Activated CD4-positive, alpha-beta memory T cell treated with anti-CD3 and anti-CD28 coated beads for 36 hours (primary cell): ENCODE measurements at places on chromosomes 2 and 18. TPM values are rescaled to one million over a fixed set of nuclear protein-coding genes. Genes with fewer than 3 reads are reported as not detected.

The LYG1 gene
- total RNA-seq = 0.29 TPM

- H3K27me3 ChIP-seq = no peaks in the 10 kb centered on the region
- H3K36me3 ChIP-seq = no peaks in the 10 kb centered on the region
- H3K4me3 ChIP-seq = peak overlapping the region; percentile 63
- no peak overlapping the region for H3K27ac ChIP-seq
These were observed 117.1 kb upstream of the STPG4 start for GRCh38 chr2:47272031-47272864.

- peaks cover 11% of the 10 kb centered on the region for H3K27me3 ChIP-seq
- DNase-seq = peak; percentile 1
- no peaks in the 10 kb centered on the region for H3K4me1 ChIP-seq
- no peak overlapping the region for H3K4me3 ChIP-seq
- peaks cover 14% of the 10 kb centered on the region for H3K36me3 ChIP-seq
These were observed 311.0 kb downstream of the NDUFA10 start for GRCh38 chr2:239714116-239714515.

- no peaks in the 10 kb centered on the region for H3K4me1 ChIP-seq
- H3K27ac ChIP-seq = no peak within 1 kb of the TSS
- H3K36me3 ChIP-seq = no peaks in the 10 kb centered on the region
These were observed at the start of gene CCDC195 for GRCh38 chr2:224716201-224716600. CCDC195 (minus strand) TSS chr2:224716365; CDS start chr2:224716365, 0 bp downstream.

The SLC19A3 gene
- total RNA-seq = not detected

- DNase-seq = no peak
- peaks cover 5% of the 10 kb centered on the region for H3K4me1 ChIP-seq
- H3K36me3 ChIP-seq = no peaks in the 10 kb centered on the region
- H3K4me3 ChIP-seq = no peak overlapping the region
- no peak overlapping the region for H3K27ac ChIP-seq
These were observed 222.4 kb downstream of the WDR7 start for GRCh38 chr18:56873441-56874140.

DNA sequence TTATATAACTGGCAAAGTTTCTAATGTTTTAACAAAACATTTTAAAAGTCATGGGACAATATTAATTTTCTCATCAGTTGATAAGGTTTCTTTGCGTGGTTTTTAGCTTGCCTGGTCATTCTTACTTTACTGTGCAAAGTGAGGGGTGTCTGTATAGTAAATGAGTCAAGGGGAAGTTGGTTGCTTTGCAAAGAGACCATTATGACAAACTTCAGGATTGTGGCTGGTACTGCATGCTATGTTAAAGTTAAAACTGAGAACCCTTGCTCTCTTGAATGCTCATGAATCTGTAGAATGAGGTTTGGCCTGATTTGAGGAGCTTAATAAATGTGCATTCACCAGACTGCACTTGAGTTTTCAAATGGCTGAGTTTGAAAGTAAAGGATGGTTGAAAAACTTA lies 47.0 kb downstream of the COL4A4 start:
- peaks cover 3% of the 10 kb centered on the region for H3K4me1 ChIP-seq
- DNase-seq = no peak
- no peaks in the 10 kb centered on the region for H3K36me3 ChIP-seq
- no peak overlapping the region for H3K4me3 ChIP-seq
- H3K27ac ChIP-seq = no peak overlapping the region

DNA sequence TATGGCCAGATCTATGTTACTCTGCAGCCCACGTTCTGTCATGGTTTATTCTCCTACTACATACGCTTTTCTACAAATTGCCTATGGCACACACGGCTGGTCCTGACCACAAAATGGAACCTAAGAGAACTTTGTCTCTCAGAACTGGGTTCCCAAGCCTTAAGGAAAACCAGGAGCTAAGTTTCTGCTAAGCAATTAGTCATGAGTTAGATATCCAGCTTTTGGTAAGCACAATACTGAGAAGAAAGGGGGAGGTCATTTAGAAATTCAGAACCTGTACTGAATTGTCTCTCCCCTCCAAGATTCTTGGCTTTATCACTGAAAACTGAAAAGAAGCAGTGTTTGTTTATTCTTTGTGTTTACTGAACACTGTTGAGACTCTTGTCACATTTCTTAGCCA lies 283.5 kb upstream of the TANK start:
- no peaks in the 10 kb centered on the region for H3K27me3 ChIP-seq
- H3K36me3 ChIP-seq = no peaks in the 10 kb centered on the region
- no peaks in the 10 kb centered on the region for H3K4me1 ChIP-seq

DNA sequence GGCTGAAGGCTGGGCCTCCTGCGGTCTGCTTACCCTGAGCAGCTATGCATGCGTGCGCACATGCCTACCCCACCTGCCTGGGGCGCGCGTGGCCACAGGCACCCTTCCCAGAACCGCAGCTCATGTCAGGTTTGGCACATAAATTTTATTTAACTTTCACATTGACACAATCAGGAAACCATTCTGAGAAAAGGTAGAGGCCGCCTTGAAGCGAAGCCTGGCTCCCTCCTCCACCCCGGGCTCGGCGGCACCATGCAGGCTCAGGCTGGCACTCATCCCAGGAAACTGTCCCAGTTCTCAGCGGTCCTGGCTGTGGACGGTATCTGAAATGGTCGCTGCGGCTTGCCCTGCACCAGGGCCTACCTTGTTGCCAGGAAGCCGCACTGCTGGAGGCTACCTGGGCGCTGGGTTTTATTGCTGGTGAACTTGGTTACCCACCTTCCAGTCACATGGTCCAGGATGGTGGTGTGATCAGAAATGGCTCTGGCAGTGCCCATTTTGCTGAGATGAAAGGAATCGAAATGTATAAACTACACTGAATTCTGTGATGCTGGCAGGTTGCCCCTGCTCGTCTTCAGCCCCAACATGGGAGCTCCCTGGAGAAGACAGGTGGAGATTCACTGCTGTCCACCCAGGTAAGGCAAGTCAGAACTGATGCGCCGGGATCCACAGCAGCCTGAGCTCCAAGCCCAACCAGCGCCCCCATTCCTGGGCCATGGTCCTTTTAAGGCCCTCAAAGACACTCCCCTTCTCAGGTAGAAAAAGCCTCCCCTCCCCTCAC lies 25.5 kb downstream of the CHST10 start:
- no peaks in the 10 kb centered on the region for H3K27me3 ChIP-seq
- no peak overlapping the region for H3K27ac ChIP-seq
- no peak for DNase-seq

DNA sequence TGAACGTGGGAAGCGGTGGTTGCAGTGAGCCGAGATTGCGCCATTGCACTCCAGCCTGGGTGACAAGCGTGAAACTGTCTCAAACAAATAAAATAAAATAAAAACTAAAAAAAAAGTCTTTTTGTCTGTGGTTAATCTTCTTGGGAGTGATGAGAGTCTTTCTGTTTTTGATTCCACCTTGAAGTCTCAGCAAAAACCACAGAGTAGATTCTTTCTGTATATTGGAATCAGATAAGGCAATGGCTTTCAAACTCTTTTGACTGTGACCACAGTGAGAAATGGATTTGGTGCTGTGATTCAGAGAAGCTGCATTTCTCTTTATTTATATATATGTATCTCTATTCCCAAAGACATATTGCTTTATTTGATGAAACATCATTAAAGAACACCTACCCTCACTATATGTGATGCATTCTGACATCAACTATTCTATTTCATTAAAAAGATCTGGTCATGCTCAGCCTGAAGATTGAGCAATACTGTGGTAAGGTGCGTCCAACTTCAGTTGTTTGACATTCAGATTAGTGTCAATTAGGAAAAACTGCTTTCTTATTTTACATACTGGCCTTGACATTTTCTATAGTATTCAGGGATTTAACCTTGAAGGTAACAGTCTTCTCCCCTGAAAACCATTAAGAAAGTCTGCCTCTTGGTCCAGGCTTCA lies 15.6 kb downstream of the HRH4 start:
- H3K36me3 ChIP-seq = no peaks in the 10 kb centered on the region
- no peak overlapping the region for H3K4me3 ChIP-seq
- H3K27ac ChIP-seq = no peak overlapping the region
- DNase-seq = no peak
- peaks cover 6% of the 10 kb centered on the region for H3K27me3 ChIP-seq

The ZBTB7C gene
- not detected for total RNA-seq

- H3K4me3 ChIP-seq = no peak overlapping the region
- no peaks in the 10 kb centered on the region for H3K36me3 ChIP-seq
- no peak for DNase-seq
These were observed 450.2 kb downstream of the PLCL1 start for GRCh38 chr2:198254536-198255090.

DNA sequence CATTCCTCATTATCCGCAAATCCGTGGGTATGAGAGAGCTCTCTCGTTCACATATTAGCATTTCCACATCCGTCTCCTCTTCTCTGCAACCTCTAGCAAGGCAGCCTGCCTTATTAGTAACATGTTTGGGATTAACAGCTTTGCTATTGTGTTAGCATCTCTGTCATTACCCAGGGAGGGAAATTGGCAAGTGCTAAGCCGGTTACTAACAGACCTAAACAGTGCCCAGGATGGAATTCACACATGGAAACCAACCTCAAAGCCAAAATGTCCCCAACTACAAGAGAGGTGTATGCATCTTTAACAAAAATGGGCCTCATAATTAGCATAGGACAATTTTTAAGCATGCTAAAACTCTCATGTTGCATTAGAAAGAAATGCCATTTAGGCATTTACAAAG lies 309.0 kb upstream of the MEIS1 start:
- no peak overlapping the region for H3K4me3 ChIP-seq
- DNase-seq = no peak
- H3K36me3 ChIP-seq = no peaks in the 10 kb centered on the region
- H3K27me3 ChIP-seq = no peaks in the 10 kb centered on the region

- peaks cover 33% of the 10 kb centered on the region for H3K4me1 ChIP-seq
- H3K36me3 ChIP-seq = peaks cover 27% of the 10 kb centered on the region
- H3K4me3 ChIP-seq = peak overlapping the region; percentile 95
- H3K27ac ChIP-seq = no peak overlapping the region
- DNase-seq = no peak
These were observed 2.1 kb downstream of the C2orf49 start for GRCh38 chr2:105339414-105339813.

DNA sequence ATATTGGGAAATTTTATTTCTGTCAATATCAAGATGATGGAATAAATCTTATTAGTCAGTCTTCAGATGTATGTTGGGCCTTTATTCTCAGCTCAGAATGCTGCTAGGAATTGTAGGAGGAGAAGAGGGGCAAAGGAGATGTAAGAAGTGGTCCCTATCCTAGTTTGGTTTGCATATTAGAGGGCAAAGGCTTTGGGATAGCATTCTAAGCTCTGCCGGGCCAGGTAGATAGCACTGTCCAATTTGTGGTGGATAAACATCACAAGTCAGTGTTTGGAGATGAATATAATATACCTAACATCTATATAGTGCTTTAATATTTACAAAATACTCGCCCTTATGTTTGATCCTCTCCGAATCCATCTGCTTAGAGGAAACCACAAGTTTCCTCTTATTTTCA lies 149.2 kb downstream of the GULP1 start:
- no peak for DNase-seq
- no peaks in the 10 kb centered on the region for H3K4me1 ChIP-seq
- H3K36me3 ChIP-seq = no peaks in the 10 kb centered on the region
- H3K4me3 ChIP-seq = no peak overlapping the region

DNA sequence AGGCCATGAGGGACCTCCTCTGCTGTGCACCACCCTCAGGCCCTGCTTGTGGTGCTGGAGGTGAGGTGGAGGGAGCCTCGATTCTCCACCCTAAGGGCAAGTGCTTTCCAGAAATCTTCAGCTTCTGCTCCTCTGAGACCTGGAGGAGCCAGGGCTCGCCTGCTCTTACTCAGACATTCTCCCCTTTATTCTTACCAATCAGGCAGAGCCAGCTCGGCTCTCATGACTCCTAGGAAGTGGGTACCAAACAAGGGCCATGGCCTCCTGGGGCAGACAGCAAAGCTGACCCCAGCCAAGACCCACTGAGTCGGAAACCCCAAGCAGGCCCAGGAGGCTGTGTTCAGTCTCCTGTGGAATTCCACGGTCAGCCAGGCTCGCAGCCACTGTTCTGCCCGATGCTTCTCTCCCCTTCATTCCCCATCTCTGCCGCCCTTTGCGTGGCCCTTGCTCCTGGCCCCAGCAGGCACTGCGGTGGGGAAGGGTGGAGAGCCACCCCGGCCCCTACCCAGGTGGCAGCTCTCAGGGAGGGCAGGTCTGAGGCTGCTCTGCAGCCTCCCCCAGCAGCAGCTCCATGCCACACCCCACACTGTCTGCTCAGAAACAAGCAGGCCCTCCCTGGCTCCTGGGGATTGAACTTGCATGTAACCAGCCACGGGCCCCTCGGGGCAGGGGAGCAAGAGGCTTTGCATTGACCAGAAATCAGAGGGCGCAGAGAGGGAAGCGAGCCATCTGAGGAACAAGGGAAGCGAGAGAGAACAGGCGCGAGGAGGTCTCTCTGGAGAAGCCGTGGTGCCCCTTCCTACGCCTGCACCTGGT lies 24.0 kb downstream of the HS1BP3 start:
- no peaks in the 10 kb centered on the region for H3K4me1 ChIP-seq
- H3K27ac ChIP-seq = no peak overlapping the region
- H3K27me3 ChIP-seq = no peaks in the 10 kb centered on the region
- peaks cover 7% of the 10 kb centered on the region for H3K36me3 ChIP-seq
- no peak overlapping the region for H3K4me3 ChIP-seq

DNA sequence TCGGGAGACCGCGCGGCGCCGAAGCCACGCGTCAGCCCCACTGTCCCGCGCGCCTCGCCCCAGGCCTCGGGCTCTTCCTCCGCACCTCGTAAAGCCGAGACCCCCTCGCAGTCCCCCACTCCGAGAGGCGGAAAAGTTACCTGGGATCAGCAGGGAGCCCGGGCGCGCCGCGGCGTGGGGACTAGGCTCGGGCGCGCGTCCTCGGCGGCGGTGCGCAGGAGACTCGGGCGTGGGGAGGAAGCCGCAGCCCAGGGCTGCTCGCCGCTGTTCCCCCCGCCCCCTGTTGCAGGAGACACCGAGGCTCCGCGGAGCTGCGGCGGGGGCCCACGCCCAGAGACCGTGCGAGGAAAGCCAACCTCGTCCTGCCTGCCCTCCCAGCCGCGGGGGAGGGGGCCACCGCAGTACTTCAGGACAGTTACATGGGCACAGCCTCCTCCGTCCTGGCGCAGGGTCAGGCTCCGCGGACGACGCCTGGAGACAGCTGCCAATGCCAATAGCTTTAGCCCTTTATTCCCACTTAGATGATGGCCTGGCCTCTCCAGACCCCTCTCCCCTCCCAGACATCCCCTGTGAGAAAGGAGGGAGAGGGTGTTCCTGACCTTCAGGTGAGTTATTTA lies at the start of gene EPB41L3:
Gene EPB41L3 (minus strand): TSS at position 225 of the 617 bp plus-strand sequence. CDS start 54,814 bp downstream, outside the sequence.
- H3K36me3 ChIP-seq = no peaks in the 10 kb centered on the region
- peaks cover 2% of the 10 kb centered on the region for H3K4me1 ChIP-seq
- H3K27me3 ChIP-seq = peaks cover 42% of the 10 kb centered on the region
- H3K27ac ChIP-seq = no peak within 1 kb of the TSS

DNA sequence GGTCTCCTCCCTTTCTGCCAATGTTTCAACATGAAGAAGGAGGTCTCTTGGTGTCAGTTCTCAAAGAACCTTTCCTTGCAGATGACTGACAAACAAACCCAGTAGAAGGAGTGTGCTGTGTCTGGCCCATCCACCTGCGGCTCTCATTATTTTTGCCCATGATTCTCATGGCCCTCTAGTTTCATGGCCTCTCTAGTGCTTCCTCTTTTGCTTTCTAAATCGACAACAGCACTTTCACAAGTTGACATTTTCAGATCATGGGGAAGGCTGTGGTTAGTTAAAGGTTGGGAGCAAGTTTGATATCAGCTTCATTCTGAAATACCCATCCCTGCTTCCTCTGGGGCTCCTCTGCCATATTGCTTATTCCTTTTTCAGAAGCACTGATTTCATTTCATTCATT lies 805.2 kb downstream of the SLC4A3 start:
- H3K4me1 ChIP-seq = no peaks in the 10 kb centered on the region
- H3K4me3 ChIP-seq = no peak overlapping the region
- H3K36me3 ChIP-seq = no peaks in the 10 kb centered on the region
